ENCODE measurements at places on chromosomes 4 and X.

GRCh38 chrX:155334486-155335336, at the start of gene CLIC2:
TSS of gene CLIC2 (minus strand) at chrX:155334614. CDS start at chrX:155334427, 187 bp downstream.
- DNase-seq = no peak

DNA sequence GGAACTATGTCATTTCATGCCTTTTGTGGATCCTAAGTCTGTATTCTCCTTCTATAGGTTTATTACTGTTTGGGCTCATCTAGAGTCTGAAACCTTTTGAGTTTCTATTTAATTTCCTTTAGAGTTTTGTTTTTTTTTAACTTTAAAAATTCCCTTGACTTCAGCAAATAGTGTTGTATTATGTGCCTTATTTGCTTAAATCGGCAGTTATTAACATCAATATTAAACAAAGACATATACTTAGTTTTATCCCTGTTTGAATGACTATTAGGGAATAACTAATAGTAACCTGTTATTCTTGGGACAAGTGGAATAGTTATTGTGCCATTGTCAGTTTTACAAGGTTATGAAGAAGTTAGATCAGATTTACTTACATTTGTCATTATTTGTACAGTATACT, 112.8 kb upstream of the NUDT6 start:
- no peak for DNase-seq

DNA sequence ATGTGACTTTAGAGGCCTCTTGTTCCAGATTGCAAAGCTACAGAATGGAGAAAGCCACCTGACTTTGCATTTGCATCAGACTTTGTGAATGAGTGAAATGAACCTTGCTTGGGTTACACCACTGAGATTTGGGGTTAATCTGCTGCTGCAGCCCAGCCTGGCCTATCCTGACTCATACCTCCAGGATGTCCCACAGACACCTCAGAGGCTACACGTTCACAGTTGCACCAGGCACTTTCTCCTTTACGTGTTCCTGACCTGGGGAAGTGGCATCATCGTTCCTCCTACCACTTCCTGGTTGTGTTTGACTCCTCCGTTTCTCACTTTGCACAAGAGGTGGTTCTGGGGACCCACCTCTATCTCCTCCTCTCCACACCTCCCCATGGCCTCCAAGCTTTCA, 9.2 kb upstream of the SORCS2 start:
- DNase-seq = no peak

DNA sequence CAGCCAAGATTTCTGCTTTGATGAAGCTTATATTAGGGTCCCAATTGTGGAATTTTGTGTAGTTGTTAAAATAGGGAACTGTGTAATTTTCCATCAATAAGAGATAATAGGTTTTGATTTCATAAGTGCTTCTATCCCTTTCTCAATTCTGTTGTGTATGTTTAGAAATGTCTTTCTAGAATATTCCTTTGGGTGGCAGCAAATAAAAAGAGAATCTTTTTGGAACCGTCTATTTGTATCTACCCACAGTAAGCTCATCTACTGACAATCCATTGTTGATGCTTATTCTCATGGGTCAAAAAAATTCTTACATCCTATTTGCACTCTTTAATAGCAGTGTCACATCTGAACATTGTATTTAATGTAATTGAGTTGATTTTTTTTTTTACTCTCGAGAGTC, 61.7 kb downstream of the TMA16 start:
- no peak for DNase-seq

- DNase-seq = no peak
Measured at GRCh38 chr4:186831574-186831973, 107.9 kb upstream of the FAT1 start.

DNA sequence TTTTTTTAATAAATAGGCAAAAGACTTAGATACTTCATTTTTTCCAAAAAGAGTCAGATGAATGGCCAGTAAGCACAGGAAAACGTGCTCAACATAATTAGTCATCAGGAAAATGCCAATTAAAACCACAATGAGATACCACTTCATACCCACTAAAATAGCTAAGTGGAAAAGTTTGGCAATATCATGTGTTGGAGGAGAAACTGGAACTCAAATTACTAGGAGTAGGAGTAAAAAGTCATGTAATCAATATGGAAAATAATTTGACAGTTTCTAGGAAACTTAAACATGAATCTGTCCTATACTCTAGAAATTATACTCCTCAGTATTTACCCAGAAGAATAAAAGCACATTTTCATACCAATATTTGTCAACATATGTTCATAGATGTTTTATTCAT, 449.8 kb downstream of the INPP4B start:
- DNase-seq = no peak

GRCh38 chr4:127870688-127871087, 10.0 kb upstream of the PLK4 start:
- DNase-seq = no peak

GRCh38 chr4:182716192-182716591, 201.0 kb downstream of the DCTD start:
- no peak for DNase-seq

GRCh38 chr4:148214529-148215166, 227.6 kb downstream of the NR3C2 start:
- no peak for DNase-seq

DNA sequence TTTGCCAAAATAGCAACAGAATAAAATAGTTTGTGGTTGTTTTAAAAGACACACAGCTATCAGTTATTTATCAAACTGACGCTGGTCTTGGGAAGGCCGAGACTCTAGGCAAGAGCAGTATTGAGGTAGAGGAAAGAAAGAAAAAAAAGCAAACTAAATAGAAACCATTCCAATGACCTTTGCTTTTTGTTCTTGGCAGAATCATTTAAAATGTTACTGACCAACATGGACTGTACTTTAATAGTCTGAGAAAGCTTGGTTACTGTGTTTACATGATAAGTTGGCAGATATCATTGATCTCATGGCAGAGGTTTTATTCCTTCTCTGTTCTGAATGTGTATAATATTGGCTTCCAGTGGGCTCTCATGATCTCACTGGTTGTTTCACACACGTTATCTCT, 11.9 kb downstream of the CWH43 start:
- DNase-seq = no peak

GRCh38 chrX:68867458-68868112, 38.8 kb downstream of the EFNB1 start:
- no peak for DNase-seq

DNA sequence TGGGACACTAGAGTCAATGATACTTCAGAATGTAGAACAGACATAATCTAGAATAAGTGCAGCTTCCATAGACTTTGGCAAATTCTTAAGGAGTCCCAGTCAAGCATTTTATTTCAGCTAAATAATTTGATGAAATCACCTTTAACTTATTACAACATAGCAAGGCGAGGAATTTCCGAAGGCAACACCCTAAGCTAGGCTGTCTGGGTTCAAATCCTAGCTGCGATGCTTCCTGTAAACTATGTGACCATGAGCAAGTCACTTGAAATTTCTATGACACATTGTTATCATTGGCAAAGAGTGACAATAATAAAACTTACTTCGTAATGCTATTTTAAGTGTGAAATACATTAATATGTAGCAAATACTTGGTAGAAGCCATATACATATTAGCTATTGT, 679.1 kb downstream of the DMD start:
- no peak for DNase-seq

DNA sequence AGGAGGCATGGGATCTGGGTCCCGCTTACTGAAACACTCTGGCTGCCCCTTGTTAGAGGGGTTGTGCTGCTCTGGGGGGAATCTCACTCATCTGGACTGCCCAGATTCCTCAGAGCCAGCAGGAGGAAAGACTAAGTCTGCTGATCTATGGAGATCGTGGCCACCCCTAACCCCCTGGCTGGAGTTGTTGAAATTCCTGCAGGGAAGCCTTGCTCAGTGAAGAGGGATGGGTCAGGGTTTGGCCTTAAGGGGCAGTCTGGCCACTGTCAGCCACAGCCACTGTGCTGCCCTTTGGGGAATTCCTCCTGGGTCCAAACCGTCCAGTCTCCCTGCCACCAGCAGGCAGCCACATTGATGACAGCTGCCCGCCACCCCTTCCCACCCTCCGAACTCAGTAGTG, 362.0 kb upstream of the AMOT start:
- no peak for DNase-seq

DNA sequence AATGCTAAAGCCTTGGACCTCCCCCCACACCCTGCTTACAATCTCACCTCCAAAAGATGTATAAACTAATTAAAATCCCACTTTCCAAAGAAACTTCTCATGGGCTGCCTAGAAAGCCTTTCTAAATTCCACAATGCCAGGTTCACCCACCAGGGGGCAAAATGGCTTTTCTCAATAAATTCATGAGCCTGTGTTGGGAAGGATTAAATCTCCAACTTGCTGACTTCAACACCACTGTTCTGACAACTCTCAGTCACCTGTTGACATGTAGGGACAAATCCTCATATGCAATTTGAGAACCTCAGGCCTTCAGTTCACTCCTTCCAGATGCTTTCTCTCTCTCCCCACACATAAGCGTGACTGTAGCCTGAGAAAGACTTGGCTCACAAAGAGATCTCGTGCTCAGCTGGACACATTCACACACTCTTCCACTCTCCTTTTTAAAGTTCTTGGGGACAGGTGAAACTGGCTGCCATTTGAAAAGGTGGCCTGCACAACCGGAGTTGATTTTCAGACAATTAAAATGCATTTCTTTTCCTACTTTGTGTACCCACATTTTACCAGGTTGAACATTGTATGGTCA, 88.6 kb upstream of the PRPS2 start:
- no peak for DNase-seq

- no peak for DNase-seq
Measured at GRCh38 chr4:98996056-98996764, 689 bp downstream of the METAP1 start.

GRCh38 chr4:73998040-73999011, at the start of gene CXCL5:
TSS of gene CXCL5 (minus strand) at chr4:73998677. CDS start at chr4:73998581, 96 bp downstream.
- no peak for DNase-seq

DNA sequence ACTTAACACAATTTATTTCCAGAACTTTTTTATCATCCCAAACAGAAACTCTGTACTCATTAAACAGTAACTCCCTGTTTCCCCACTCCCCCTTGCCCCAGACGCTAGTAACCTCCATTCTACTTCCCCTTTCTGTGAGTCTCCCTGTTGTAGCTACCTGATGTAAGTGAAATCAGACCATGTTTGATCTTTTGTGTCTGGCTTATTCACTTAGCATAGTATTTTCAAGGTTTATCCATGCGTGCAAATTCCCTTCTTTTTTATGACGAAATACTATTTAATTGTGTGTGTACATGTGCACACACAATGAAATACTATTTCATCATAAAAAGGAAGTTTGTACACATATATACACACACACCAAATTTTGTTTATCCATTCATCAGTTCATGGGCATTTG, 5.2 kb downstream of the PKD2 start:
- no peak for DNase-seq

DNA sequence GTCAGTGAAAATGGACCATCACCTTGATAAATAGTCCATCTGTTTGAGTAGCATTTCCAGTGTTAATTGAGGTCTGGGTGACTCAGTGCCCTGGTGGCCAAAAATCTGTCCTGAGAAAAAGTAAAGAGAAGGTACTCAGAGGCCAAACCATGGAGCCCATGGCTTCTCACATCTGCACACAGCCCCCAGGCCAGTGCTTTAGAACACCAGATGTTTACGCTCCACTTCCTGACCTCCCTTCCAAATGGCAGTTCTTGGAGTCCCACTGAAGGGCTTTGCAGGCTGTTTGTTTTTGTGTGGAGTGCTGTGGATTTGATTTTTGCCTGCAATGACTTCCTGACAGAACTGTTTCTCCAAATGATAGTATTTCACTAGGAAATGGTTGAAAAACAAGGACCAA, 60.2 kb upstream of the GPC4 start:
- DNase-seq = no peak

DNA sequence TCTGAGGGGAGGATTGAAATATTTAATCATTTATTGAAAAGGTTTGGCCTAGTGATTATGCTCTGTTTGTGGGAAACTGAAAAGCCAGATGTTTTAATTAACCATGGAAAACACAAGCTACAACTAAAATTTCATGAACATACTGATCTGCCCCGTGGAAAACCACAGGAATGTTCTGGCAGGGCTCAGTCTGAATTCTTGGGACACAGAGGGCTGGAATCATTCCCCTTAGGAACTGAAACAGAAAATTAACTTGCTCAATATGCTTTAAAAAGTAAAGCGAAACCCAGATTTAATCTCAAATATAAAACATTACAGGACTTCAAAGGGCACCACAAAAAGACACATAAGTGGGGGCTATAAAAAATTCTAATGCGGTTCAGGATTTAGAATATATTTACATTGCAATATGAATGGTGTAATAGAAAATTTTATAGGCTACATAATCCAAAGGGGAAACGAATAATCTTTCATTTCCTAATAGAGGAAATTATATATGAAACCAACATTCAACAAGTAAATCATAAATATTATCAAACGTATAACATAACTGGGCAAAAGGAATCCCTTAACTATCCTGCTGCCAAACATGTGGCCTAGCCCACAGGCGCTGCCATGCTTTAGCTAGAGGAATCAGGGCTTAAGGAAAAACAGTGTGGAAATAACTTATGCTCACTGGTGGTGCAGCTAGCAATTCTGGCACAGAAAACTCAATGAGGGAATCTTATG, 70.9 kb downstream of the APBB2 start:
- DNase-seq = no peak

GRCh38 chr4:90240333-90240732, 113.1 kb downstream of the CCSER1 start:
- DNase-seq = no peak

- DNase-seq = no peak
Measured at GRCh38 chr4:8451440-8452182, 11.0 kb downstream of the TRMT44 start.

DNA sequence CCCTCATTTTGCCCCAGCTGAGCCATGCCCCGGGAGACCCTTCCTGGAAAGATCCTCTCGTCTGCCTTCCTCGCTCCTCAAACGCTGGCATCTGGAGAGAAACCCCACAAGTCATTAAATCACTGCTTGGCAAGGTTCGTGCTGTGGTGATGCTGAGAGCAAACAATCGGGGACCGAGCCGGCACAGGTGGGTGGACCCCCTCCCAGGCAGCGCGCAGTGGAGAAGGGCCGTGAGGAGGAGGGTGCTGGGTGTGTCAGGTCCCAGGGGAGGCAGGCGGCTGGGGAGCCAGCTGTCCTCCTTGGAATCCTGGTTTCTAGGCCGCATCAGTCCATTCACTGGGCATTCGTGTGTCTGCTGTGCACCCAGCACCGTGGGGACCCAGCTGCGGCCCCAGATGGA, 64.9 kb upstream of the PSAPL1 start:
- no peak for DNase-seq

DNA sequence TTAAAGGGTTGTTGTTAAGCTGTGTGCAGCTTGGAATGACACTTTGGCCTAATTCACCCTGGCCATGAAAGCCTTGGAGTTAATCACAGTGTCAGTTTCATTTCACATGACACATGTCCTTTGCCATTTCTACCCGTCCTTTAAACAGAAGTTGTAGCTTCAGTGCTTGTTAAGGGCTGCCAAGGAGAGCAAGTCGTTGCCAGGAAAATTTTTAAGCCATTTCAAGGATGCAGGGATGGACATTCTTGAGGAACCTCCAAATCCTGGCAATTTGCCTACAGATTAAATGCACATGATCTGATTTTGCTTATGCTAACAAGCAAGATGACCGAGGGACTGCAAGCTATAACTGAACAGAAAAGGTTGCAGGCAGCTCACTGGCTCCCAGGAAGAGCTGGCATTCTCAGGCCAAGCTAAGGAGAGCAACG, 40.5 kb downstream of the SETD7 start:
- no peak for DNase-seq

GRCh38 chr4:108043526-108043925, 53.8 kb downstream of the HADH start:
- no peak for DNase-seq

GRCh38 chr4:81605271-81605670, 133.6 kb upstream of the RASGEF1B start:
- no peak for DNase-seq

GRCh38 chr4:120536884-120537283, 385.6 kb downstream of the PRDM5 start:
- no peak for DNase-seq

- DNase-seq = no peak
Measured at GRCh38 chr4:146590801-146591200, 47.9 kb upstream of the POU4F2 start.
